Vagina (tissue), 2 donors: ENCODE measurements at places on chromosomes 13 and 19.

- no peak for DNase-seq
Measured at GRCh38 chr13:49587311-49587847, 2.0 kb upstream of the RCBTB1 start.

GRCh38 chr19:1066251-1066747 is 668 bp upstream of the ARHGAP45 start:
- no peak for DNase-seq

GRCh38 chr13:101492251-101492910 is 39.9 kb downstream of the ITGBL1 start:
- DNase-seq = no peak

- no peak for DNase-seq
Measured at GRCh38 chr19:3547301-3547731, 8.3 kb downstream of the TEKTIP1 start.

- no peak for DNase-seq
Measured at GRCh38 chr19:51081476-51081875, 1.2 kb downstream of the KLK14 start.

DNA sequence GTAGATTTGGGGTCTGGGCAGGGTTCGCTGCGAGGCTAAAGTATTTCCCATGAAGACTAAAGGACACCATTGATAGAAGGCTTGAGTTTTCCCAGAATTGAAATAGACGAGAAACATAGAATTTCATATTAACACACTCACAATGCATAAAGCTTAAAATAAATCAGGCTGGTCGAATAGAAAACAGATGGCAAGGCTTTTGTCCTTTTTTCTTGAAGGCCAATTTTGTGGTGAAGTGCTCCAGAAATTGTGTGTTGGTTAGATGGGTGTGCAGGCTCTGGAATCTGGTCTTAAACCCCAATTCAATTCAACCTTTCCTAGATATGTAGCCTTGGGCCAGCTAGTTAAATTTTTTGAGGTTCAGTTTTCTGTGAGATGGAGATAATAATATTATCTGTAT is 56.9 kb upstream of the LRCH1 start:
- DNase-seq = no peak

DNA sequence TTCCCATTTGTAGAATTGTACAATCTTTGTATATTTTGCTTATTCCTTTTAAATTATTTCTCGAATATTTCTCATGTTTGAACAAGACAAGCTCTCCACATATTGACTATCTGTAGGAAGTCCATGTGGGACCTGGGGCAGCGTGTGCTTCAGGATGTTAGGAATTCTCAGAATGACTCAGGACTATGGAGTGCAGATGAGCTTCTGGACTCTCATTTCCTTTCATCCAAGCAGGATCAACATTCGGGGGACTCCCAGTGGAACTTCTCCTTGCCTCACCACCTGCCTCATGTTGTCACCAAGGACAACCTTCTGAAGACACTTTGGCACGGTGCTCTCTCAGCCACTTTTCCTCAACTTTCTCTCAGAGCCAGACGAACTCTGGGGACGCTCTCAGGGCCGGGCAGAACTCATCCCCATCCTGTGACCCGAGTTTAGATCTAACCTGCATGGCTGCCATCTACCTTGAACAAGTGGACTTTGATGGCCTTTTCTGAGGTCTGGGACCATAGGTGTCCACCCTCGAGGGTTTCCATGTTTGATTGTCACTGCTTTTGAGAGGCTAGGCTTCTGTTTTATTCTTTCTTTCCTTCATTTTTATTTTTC is 441.7 kb downstream of the IRS2 start:
- no peak for DNase-seq

DNA sequence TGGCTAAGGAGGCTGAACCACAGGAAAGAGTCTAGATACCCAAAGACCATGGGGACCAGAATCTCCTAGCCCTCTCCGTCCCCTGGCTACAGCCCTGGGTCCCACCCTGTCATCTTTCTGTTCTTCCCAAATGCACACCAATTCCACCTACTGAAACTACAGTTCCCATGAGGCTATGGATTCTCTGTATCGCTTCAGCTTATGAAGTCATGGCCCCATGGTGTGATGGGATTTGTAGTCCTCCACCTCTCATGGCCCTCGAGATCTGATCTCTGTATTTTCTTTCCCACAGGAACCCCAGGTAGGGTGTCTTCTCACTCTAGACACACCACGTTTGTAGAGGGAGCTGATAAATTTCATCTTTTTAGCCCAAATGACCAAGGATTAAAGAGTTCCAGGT is 11.8 kb downstream of the PTPRH start:
- no peak for DNase-seq

DNA sequence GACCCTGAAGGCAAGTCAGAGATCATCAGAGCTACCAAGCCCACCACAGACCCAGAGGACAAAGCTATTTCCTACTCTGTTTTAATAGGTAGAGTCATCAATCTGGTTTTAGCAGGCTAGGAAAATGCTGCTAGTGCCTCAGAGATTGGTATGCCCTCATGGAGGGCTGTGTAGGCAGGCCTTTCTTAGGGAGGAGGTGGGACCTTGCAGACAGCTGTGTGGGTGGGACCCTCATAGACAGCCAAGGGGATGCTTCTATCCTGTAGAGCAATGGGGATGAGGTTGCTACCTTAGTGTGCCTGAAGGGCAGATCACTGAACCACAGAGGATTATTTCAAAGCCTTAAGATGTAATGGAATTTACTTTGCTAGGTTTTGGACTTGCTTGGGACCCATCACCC is 534.9 kb upstream of the KLF12 start:
- no peak for DNase-seq

DNA sequence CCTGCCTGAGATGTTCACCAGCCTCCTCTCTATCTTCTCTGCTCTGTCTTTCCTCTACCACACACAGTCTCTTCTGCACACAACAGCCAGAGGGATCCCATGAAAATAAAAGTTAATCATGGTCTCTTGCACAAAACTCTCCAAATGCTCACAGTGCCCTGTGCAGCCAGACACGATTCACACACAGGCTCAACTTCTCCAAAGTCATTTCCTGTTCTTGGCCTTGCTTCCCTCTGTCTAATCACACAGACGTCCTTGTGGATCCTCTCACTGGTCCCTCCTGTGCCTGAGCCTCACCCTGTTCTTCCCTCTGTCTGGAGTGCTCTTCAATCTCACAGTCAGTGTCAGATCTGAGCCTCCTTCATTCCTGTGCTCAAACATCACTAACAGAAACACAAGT is 7.8 kb downstream of the SIGLEC12 start:
- DNase-seq = no peak

GRCh38 chr19:6233827-6234511 is 45.8 kb downstream of the MLLT1 start:
- DNase-seq = no peak

GRCh38 chr19:7926727-7927604 is 1.0 kb upstream of the CTXN1 start:
- no peak for DNase-seq

GRCh38 chr13:40589285-40590109 is 76.9 kb downstream of the FOXO1 start:
- DNase-seq = no peak
